Aortic smooth muscle cell (primary cell): ENCODE measurements at places on chromosomes 16 and 17. TPM values are rescaled to one million over a fixed set of nuclear protein-coding genes. Genes with fewer than 3 reads are reported as not detected.

OR4D1 gene
- total RNA-seq: not detected in 2 replicates

PRAC1 gene
- total RNA-seq: not detected in 2 replicates

P2RX5 gene
- 1.3 and 1.5 TPM in 2 replicates for total RNA-seq

CTRB2 gene
- not detected in 2 replicates for total RNA-seq

ZNF771 gene
- total RNA-seq: 5.8 and 10.0 TPM in 2 replicates

NAGLU gene
- total RNA-seq: 44.9 and 46.9 TPM in 2 replicates

RAC3 gene
- total RNA-seq: 4.4 and 4.8 TPM in 2 replicates
